ENCODE measurements at places on chromosomes 2 and 18.

GRCh38 chr18:24248359-24248758 is 109.5 kb downstream of the CABYR start:
- DNase-seq: no peak

DNA sequence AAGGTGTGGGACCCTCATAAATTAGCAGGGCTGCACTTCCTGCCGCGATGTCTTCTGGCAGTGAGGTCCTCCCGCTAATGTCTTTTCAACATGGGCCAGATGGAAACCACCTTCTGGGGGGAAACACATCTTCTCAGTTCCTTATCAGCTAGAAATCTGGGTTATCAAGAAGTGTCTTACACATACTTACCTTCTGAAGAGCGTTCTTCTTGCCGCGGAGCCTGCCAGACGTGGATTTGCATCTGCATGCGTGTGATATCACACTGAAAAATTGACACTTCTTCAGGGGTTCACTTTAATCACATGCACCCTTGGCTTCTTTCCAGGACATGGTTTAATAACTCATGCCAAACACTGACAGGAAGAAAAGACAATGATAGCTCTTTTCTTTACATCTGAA is 163.5 kb upstream of the SOX11 start:
- DNase-seq: no peak

- DNase-seq: no peak
These were observed 183.0 kb downstream of the PHLPP1 start for GRCh38 chr18:62898359-62898758.

DNA sequence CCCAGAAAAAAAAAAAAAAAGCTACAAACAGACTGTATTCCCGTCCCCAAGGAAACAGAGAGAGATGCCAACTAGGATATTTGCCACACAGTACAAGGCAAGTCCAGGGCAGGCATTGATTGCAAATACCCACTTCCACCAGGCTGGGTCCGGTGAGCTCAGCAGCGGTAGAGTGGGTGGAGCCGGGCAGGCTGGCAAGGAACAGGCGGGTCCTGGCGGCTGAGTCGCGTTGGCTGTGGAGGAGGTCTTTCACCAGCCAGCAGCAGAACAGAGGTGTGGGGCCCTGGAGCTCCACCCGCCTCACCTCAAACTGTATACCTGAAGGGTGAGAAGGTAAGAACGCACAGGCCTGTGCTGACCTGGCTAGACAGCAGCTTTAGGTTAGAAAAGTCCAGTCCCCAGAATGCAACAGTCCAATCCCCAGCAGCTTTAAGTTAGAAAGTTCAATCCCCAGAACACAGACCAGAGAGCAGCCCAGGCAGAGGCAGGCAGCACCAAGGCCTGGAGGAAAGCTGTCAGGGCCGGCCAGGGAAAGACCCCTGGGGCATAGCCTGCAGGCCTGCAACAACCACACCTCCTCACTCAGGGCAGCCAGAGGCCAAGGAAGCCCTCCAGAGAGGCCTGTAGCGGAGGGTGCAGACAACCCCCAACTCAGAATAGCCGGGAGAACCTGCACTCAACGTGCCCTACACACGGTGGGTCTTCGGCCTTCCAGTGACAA is 21.9 kb upstream of the MTERF4 start:
- no peak for DNase-seq

GRCh38 chr2:44186810-44187209 is 18.1 kb downstream of the PPM1B start:
- DNase-seq: no peak

GRCh38 chr2:3646446-3646845 is 11.6 kb upstream of the ALLC start:
- no peak for DNase-seq

GRCh38 chr2:127650041-127650784 is 4.3 kb downstream of the GPR17 start:
- no peak for DNase-seq

DNA sequence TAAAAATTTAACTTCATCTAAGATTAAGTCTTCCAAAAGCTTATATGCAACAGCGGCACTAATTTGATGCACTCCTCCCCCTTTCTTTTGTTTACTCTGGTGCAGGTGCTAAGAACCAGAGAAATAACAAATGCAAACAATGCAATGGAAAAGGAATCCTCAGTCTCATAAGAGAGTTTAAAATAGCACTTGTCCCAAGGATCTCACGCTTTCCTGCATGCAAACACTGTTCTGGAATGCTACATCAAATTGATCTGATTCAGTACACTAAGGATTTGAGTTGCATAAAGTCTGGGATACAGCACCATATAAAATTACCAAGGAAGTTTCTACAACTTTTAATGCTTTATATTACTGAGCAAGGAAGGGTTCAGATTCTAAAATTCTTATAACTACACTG is 50.5 kb downstream of the SEPTIN10 start:
- DNase-seq: no peak

DNA sequence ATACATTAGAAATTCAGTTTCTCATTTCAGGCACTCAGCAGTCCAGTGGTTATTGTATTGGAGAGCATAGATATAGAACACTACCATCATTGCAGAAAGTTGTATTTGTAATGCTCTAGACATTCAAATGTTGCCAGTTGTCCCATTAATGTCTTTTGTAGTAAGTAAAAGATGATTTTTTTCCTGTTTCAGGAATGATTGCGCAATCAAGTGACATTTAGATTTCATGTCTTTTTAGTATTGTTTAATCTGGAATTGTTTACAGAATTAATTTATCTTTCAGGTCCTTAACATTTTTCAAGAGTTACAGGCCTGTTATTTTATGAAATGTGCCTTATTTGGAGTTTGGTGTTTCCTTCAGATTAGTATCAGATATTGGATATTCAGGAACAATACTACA is 134.7 kb downstream of the MSTN start:
- no peak for DNase-seq

Data from liver (tissue), 10 donors.